Uterus (tissue), 4 donors: ENCODE measurements at places on chromosomes 1 and 21. TPM values are rescaled to one million over a fixed set of nuclear protein-coding genes. Genes with fewer than 3 reads are reported as not detected.

DNA sequence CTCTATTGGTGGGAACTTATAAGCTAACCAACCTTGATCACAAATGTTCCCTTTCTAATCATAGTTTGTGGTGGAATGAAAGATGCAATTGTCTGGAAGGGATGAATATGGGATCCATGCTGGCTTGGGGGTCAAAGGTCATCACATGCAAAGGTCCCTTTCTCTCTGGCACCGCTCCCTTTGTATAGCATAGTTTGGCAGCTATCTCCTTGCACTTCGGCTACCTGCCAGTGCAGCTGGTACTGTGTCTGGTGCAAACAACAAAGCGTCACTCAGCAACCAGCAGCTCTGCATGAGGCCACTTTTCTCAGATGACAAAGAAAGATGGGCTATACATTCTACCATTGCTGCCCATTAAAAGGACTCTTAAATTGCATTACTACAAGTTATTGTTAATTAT lies 188.2 kb upstream of the NFIA start:
- no peak for DNase-seq

DNA sequence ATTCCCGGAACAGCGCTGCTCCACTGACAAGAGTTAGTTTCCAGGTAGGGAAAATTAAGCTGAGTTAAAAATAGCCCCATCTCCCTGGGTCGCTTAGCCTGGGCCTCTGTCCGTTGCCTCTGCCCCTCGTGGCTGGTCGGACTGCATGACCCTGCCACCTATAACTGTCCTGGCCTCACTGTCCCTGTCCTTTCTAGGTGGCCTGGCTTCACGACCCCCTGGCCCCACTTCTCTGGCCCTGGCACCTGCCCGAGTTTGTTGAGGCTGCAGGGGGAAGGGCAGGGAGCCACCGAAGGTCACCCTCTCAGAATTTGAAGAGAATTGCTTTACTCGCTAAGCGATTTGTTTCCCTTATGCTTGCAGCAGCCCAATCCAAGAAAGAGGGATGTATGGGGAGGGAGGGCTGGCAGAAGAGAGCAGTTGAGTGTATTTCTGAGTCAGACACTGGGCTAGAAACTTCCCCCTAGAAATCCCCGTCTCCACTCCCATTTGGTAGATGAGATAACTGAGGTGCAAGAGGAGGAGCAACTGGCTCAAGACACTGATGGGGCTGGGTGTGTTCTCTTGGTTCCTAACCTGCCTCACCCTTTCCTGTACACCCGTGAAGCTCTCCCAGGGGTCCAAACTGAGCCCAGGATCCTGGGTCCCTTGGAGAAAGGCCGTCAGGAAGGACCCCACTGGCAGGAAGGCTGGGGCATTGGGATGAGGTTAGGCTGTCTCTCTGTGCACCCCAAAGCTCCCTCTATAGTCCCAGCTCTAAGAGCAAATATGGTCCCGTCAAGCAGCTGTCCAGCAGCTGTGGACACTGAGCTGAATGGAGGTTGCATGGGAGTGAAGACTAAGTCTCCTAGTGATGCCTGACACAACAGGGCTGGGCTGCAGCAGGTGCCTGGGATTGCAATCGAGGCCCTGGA lies 2.9 kb upstream of the EDN2 start:
- DNase-seq, result no peak

DNA sequence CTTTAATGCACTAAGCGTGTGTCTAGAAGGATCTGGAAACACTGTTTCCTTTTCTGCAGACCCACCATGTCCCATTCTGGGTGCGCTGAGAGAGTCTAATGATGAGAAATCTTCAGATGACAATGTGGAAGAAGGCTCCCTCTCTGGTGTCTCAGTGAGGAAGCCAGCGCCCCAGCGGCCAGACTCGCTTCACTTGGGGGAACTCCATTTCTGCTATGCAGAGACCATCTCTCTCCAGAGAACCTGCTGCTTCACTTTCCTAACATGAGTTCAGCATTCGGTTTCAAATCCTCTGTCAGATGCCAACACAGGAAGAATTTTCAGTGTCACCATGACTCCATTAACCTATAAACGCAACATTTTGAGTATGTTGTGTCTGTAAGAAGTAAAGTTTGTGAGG lies 121.8 kb downstream of the SYF2 start:
- DNase-seq, result no peak

- no peak for DNase-seq
Measured at GRCh38 chr1:114561333-114561732, 20.1 kb downstream of the BCAS2 start.

- DNase-seq, result no peak
Measured at GRCh38 chr21:17352996-17353655, 159.7 kb upstream of the CXADR start.

- DNase-seq, result no peak
Measured at GRCh38 chr1:190679044-190679443, 201.4 kb upstream of the BRINP3 start.

DNA sequence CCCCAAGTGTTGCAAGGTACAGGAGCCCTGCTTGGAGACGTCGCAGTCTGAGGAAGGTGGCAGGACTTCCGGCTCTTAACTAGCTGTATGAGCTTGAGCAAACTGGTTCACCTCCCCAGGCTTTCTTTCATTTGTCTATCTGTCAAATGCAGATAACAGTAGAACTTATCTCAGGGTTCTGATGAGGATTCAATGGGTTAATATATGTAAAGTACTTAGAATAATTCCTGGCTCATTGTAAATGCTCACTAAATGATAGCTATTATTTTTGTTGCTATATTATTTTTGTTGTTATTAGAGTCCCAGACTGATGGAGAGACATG lies 108.5 kb upstream of the IPO9 start:
- no peak for DNase-seq

DNA sequence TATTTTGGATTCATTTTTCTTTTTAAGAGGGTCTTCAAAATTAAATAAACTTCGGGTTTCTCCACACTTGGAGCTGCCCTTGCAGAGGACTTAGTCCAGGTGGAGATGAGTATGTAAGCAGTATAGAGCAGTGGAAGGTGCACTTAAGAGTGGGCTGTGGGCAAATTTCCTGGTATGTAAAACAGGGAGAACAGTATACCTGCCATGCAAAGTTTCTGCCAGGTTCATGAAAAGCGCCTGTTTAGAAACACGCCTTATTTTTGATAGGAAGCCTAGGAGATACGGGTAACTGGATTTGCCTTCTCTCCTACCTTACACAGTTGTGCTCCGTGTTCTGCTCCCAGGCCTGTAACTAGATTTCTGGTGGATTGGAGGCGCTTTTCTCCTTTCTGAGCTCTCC lies 1.2 kb downstream of the KDM4A start:
- DNase-seq, result no peak

GRCh38 chr1:11581445-11581991 lies 72.7 kb downstream of the FBXO2 start:
- no peak for DNase-seq

GRCh38 chr1:84462118-84462517 lies 16.9 kb upstream of the RPF1 start:
- no peak for DNase-seq

- DNase-seq, result no peak
Measured at GRCh38 chr1:230056098-230056497, 10.9 kb upstream of the GALNT2 start.

DNA sequence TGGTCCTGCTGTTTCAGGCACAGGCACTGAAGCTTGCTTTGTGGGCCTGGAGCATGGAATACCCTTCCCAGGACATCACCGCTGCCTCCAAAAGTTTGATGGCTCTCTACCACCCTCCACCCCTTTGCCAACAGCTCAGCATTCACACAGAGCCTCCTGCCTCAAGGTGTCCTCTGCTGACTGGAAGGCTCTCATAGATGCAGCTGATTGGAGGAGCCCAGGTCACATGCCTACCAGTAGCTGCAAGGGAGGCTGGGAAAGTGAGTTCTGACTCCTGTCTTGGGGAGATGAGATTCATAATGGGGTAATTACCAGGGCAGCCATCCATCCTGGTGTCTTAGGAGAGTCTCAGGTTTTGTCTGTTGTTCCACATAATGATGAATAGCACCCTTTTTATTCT lies 124.8 kb upstream of the GRIK3 start:
- DNase-seq, result no peak

GRCh38 chr1:84259989-84260388 lies 41.5 kb upstream of the SAMD13 start:
- no peak for DNase-seq

GRCh38 chr1:111179968-111180533 lies 20.4 kb downstream of the DENND2D start:
- no peak for DNase-seq

Gene SPRR3
- total RNA-seq, result not detected

Gene PCSK9
- total RNA-seq, result 2.9 TPM

Gene GJA5
- total RNA-seq, result 24.5 TPM

Gene LENEP
- total RNA-seq, result not detected

Gene GFI1
- not detected for total RNA-seq

GRCh38 chr1:23436520-23437354 lies 12.2 kb upstream of the TCEA3 start:
- DNase-seq, result no peak

Gene CDCA8
- 0.18 TPM for total RNA-seq

DNA sequence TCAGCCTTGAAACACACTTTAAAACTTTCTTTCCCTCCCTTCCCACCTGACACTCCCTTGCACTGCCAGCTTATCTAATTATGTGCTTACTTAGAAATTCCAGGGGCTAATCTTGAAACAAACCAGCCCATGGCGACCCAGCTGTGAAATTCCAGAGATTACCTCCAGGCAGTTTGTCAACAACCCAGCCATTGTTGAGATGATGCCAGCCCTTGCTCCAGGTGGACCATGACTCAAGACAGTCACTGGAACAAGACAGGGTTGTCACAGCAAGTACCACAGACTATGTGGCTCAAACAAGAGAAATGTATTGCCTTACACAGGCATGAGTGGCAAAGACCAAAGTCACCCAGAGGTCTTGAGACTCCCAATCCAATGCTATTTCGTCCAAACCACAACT lies 7.9 kb downstream of the FYB2 start:
- DNase-seq, result no peak

- no peak for DNase-seq
Measured at GRCh38 chr1:182146286-182146685, 84.8 kb upstream of the ZNF648 start.

- DNase-seq, result no peak
Measured at GRCh38 chr1:153217212-153217611, at the start of gene PRR9. TSS of gene PRR9 (plus strand) at chr1:153217584. CDS start at chr1:153218145, 561 bp downstream.

Gene KCNJ6
- total RNA-seq, result not detected

- DNase-seq, result no peak
Measured at GRCh38 chr1:20682571-20683236, 21.5 kb upstream of the DDOST start.

Gene RNF186
- not detected for total RNA-seq
